ENCODE measurements at places on chromosomes 7 and 10.

DNA sequence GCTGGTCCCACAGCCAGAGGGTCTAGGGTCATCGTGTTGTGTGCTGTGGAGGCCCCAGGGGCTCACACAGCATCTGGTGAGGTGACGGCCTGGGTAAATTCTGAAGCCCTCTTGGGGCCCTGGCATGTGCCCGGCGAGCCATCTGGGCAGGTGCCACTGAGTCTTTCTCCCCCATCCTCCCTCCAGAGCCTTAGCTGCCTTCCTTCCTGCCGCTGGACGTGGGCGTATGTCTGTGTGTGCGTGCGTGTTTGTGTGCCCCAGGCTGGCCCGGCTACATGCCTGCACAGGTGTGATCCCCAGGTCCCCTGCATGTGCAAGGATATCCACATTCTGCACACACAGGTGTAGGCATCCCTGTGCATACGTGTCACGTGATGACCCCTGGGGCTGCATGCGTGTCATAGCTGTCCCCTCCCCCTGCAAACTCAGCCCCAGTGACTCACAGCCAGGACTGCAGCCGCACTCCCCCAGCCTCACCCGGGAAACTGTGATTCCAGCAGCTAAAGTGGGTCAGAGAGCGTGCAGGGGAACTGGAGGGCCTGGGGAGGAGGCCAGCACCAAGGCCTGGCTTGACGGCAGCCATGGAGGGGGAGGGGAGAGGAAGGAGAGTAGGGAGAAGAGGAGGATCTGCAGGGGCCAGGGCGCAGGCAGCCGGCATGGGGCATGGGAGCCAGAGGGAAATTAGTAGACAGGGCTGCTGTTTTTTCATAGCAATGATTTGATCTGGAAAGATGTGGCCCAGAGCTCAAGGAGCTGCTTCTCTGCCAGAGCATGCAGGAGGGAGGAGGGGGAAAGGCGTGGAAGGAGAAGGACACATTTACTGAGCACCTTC is 46.4 kb downstream of the ELFN1 start:
- no peak for DNase-seq

DNA sequence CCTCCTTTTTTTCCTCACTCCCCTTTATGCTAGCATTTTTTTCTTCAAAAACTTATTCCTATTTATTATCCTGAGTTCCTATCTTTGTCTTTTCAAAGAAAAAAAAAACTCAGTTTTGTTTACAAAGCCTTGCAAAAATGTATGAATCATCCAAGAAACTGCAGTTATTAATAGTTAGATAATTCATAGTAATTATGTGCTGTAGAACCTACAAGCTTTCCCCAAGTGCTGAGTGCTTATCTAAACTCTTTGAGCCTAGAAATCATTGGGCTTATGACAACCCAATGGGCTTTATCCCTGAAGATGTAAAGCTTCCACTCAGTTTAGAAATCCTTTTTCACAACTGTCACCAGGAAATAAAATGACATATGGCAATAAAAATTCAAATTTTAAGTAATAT is 145.9 kb upstream of the WNT16 start:
- DNase-seq: no peak

GRCh38 chr10:29064680-29065079 is 224.2 kb upstream of the LYZL1 start:
- no peak for DNase-seq

GRCh38 chr7:70098905-70099672 is 500.8 kb downstream of the AUTS2 start:
- DNase-seq: no peak

GRCh38 chr7:74583630-74584029 is 73.9 kb upstream of the GTF2I start:
- no peak for DNase-seq
